ENCODE measurements at places on chromosomes 1 and 21. TPM values are rescaled to one million over a fixed set of nuclear protein-coding genes. Genes with fewer than 3 reads are reported as not detected.

DNA sequence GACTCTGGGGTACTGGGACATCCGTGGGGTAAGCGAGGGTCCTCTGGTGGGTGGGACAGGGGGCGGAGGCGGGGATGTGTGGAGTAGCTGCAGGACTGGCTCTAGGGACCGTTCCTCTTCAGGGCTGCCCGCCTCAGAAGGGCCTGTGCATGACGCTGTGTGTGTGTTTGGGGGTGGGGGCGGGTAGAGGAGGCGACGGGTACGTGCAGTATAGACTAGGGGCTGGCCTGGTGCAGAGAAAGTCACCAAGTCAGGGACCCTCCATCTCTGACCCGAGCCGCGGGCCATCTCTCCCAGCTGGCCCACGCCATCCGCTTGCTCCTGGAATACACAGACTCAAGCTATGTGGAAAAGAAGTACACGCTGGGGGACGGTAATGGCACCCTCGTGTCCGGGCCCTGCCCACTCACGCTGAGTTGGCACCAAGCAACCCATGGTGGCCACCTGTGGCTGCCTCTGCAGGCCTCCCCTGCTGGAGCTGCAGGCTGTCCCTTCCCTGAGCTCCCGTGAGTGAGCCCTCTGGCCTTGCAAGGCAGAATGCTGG, 342 bp downstream of the GSTM5 start:
- H3K27ac ChIP-seq: no peak overlapping the region
- H3K36me3 ChIP-seq: peaks cover 14% of the 10 kb centered on the region
- H3K4me1 ChIP-seq: no peaks in the 10 kb centered on the region
- DNase-seq: no peak
- peaks cover 12% of the 10 kb centered on the region for H3K27me3 ChIP-seq

The C2CD4D gene
- not detected for total RNA-seq

The CLDN14 gene
- total RNA-seq: not detected

The RGS1 gene
- total RNA-seq: not detected

GRCh38 chr1:94322696-94323095, 85.3 kb upstream of the ARHGAP29 start:
- H3K4me3 ChIP-seq: no peak overlapping the region
- no peak for DNase-seq
- H3K27me3 ChIP-seq: peaks cover 5% of the 10 kb centered on the region
- no peak overlapping the region for H3K27ac ChIP-seq
- H3K36me3 ChIP-seq: no peaks in the 10 kb centered on the region

The ZYG11A gene
- total RNA-seq: 0.59 TPM

DNA sequence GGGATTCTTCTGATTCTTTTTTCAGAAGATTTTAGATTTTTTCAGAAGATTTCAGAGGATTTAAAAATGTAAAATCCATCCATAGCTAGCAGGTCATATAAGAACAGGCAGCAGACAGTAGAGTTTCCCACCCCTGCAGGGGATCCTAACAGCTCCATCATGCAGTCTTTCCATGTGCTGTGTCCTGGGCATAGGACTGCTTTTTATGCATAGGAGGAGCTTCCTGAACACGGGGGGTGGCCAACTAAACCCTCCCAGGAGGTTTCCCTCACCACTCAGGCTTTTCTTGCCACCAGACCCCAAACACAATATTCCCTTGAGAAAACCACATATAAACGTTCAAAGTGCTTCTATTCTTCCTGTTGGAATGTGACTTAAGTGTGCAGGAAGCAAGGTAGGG, 90.1 kb upstream of the TNR start:
- H3K27ac ChIP-seq: no peak overlapping the region
- DNase-seq: no peak
- no peaks in the 10 kb centered on the region for H3K27me3 ChIP-seq
- H3K36me3 ChIP-seq: peaks cover 5% of the 10 kb centered on the region

GRCh38 chr1:114232691-114233090, 79.0 kb upstream of the SYT6 start:
- peaks cover 3% of the 10 kb centered on the region for H3K27me3 ChIP-seq
- H3K4me3 ChIP-seq: no peak overlapping the region
- H3K36me3 ChIP-seq: peaks cover 2% of the 10 kb centered on the region
- no peak for DNase-seq
- no peak overlapping the region for H3K27ac ChIP-seq
- H3K4me1 ChIP-seq: peaks cover 2% of the 10 kb centered on the region

DNA sequence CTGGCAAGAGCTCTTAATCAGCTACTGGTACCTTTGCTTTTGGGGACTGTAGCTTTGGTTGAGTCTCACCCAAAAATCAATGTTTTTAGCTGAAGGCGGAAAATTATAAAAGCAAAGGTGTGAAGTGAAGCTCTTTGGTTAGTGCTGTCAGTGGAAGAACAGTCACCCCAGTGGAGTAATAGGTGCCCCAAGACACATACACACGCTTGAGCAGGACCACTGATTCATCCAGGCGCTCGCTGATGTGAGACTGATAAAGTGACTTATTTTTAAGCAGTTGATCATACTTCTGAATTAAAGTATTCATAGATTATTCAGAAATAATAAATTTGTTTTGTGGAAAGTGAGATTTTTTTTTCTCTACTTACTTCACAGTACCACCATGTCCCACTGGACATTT, 37.1 kb downstream of the TGFB2 start:
- H3K4me3 ChIP-seq: no peak overlapping the region
- no peak for DNase-seq
- no peaks in the 10 kb centered on the region for H3K27me3 ChIP-seq
- no peak overlapping the region for H3K27ac ChIP-seq
- H3K36me3 ChIP-seq: no peaks in the 10 kb centered on the region

The NR1I3 gene
- not detected for total RNA-seq

GRCh38 chr1:109732390-109732881, 8.4 kb downstream of the GSTM3 start:
- no peaks in the 10 kb centered on the region for H3K4me1 ChIP-seq
- H3K27me3 ChIP-seq: no peaks in the 10 kb centered on the region
- no peak overlapping the region for H3K4me3 ChIP-seq
- no peak for DNase-seq
- no peak overlapping the region for H3K27ac ChIP-seq

- no peak for DNase-seq
- no peak overlapping the region for H3K4me3 ChIP-seq
- H3K27me3 ChIP-seq: peaks cover 2% of the 10 kb centered on the region
- H3K36me3 ChIP-seq: no peaks in the 10 kb centered on the region
Measured at GRCh38 chr1:44661781-44662682, 12.2 kb downstream of the TMEM53 start.

DNA sequence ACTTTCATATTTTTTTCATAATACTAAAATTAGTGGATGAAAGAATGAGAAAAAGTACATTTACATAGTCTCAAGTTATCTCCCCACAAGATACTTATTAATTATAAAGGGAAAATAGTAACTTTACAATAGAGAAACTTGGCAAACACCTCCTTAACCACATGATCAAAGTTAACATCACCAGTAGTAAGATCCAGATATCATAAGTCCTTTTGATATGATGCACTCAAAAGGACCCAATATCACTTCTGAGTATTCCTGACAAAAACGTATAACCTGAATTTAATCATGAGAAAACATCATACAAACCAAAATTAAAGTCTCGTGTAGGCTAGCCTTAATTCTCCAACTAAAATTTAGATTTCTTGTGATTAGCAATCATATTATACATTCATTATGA, 67.4 kb downstream of the LYST start:
- no peaks in the 10 kb centered on the region for H3K36me3 ChIP-seq
- no peak for DNase-seq
- no peak overlapping the region for H3K4me3 ChIP-seq
- H3K27me3 ChIP-seq: no peaks in the 10 kb centered on the region
- no peak overlapping the region for H3K27ac ChIP-seq
- H3K4me1 ChIP-seq: no peaks in the 10 kb centered on the region

GRCh38 chr1:119978018-119978505, 81.7 kb upstream of the ADAM30 start:
- no peaks in the 10 kb centered on the region for H3K27me3 ChIP-seq
- no peak for DNase-seq
- H3K4me3 ChIP-seq: no peak overlapping the region
- no peaks in the 10 kb centered on the region for H3K4me1 ChIP-seq
- H3K36me3 ChIP-seq: no peaks in the 10 kb centered on the region

The APCS gene
- not detected for total RNA-seq

The LEPR gene
- 6.8 TPM for total RNA-seq

DNA sequence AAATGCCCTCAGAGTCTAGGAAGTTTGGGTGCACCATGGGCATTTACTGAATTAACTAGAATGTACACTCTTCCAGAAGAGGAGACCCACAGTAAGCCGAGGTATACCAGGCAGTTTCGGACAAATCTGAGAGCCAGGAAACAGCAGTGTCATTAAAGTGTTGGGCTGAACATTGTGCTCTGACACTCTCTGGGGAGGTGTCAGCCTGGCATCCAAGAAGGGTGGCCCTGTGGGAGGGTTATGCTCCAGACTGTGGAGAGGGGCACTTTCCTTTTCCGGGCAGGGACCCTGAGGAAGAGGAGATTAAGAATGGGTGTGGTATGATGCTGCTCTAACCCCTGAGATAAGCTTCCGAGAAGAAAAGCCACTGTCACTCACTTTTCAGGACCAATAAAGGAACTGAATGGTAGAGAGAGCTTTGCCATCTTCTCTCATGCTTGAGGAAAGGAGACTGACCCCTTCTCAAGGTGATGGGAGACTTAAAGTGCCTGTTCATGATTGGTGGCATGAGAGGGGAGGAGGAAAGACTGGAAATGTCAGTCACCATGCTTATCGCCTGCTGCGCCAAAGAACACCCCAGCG, 98.2 kb downstream of the UCK2 start:
- no peak for DNase-seq
- no peaks in the 10 kb centered on the region for H3K36me3 ChIP-seq
- peaks cover 3% of the 10 kb centered on the region for H3K4me1 ChIP-seq
- no peak overlapping the region for H3K4me3 ChIP-seq
- H3K27me3 ChIP-seq: peaks cover 2% of the 10 kb centered on the region

The TNFAIP8L2 gene
- total RNA-seq: not detected
